ENCODE measurements at places on chromosomes 5 and 9.

- DNase-seq: no peak
These were observed 190.5 kb downstream of the ADAMTS12 start for GRCh38 chr5:33701251-33701650.

- DNase-seq: no peak
These were observed 200.2 kb downstream of the TRIO start for GRCh38 chr5:14343376-14343775.

GRCh38 chr9:18739127-18739526 lies 265.2 kb downstream of the ADAMTSL1 start:
- DNase-seq: no peak

GRCh38 chr5:2746561-2747032 lies 4.9 kb downstream of the IRX2 start:
- no peak for DNase-seq

DNA sequence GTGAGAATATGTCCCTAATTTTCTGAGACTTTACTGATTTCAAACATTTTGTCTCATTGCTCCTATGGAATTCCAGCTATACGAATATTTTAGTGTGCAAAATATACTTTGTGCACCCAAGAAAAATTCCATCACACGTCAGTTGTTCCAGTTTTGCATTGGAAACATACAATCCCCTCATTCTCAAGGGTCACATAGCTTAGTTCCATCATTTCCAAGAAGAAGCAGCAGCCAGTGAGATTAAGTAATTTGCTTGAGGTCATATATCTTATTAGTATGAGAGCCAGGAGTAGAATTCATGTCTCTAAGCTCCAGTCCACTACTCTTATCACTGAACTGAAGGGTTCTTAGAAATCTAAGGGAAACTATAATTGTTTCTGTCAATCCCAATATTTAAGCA lies 746.7 kb upstream of the C9orf72 start:
- DNase-seq: no peak

GRCh38 chr9:71928376-71928775 lies 16.9 kb downstream of the C9orf85 start:
- no peak for DNase-seq

DNA sequence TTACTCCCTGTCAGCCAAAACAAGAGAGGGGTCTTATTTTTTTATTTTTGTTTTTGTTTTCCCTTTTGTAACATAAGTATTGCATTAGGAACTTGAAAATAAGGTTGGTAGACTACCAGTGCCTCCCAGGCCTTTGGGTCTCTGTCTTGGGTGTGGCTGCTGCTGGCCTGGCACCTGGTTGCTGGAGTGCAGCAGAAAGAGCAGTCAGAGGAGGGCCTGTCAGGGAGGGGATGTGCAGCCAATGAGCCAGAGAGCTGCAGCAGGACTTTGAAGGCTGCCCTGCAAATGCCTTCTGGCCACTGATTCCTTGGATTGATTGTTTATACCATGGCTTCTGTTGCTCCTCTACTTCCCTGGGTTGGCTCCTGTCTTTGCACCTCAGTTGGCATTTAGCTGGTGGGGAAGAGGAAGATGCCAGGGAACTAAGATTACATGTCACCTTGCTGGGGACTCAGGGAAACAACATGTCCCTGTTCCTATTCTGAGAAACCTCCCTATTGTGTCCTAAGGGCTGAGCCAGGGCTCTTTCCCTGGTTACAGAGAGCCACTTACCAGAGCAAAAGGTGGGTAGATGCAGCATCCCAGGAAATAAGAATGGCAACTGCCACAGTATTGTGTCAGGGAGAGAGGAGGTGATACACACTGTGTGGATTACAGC lies 66.6 kb downstream of the ANGPTL2 start:
- DNase-seq: no peak

DNA sequence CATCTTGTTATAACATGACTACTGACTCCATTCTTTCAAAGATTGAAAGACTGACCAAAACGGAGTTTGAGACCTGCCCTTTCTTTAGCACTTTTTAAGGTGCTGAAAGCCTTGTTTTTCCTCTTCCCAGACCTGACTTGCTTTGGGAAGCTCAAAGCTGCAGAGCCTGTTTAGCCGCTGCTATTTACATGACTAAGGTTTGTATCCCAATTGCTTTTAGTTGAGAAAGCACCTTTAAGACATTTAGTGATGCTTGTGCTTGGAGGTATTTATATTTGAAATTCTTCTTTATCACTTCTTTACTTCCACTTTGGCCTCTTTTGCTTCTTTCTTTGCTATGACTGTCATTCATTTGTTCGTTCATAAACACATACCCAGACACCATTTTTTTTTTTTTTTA lies 182.6 kb upstream of the ELL2 start:
- no peak for DNase-seq

- DNase-seq: no peak
These were observed 11.1 kb upstream of the ESM1 start for GRCh38 chr5:54996466-54996865.

GRCh38 chr9:81480828-81481604 lies 208.3 kb downstream of the TLE1 start:
- no peak for DNase-seq

GRCh38 chr9:27504259-27504658 lies 19.8 kb upstream of the IFNK start:
- no peak for DNase-seq

- DNase-seq: no peak
These were observed 51.0 kb upstream of the PAPPA start for GRCh38 chr9:116102596-116102995.

GRCh38 chr5:55597014-55597981 lies 62.5 kb upstream of the PLPP1 start:
- peak; percentile 91 for DNase-seq
